ENCODE measurements at places on chromosomes 7 and 10.

DNA sequence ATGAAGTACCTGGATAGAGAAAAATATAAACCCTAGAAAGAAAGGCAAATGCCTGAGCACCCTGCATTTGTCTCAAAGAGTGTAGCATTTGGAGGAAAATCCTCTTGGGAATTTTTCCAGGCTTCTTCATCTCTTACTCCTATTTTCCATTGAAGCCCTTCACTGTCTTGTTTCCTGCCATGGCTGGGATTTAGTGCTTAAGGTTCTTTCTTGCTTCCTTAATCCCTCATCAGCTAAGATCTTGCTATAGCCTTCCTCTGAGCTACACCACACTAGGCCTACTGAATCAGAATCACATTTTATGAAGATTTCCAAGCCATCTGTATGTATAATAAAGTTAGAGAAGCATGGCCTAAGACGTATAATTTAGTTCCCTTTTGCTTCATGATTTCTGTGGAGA lies 97.5 kb upstream of the PHYHIPL start:
- ATAC-seq: no peak

GRCh38 chr10:76336213-76336963 lies 905.0 kb downstream of the LRMDA start:
- no peak for ATAC-seq

GRCh38 chr10:29828440-29828894 lies 193.7 kb upstream of the SVIL start:
- ATAC-seq: no peak

DNA sequence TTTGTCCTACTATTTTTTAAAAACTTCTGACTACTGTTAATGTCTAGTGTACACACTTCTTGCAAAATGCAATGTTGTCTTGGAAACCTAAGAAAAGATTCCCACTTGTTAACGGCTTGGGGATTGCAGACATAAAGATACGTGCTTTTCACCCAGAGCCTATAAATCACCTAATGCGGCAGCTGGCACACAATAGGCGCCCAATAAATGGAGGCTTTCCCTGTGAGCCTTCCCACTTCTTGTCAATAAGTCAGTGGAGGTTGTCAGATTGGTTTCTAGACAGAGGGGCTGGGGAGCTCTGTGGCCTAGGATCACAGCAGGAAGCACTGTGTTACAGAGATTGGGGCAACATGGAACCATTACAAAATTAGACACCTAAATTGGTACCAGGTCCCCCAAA lies 74.7 kb downstream of the VSTM4 start:
- no peak for ATAC-seq

GRCh38 chr10:112215342-112215774 lies 31.8 kb upstream of the GPAM start:
- ATAC-seq: peak; percentile 25

All from stimulated activated memory B cell treated with anti-CD40 and anti-IgM and Interleukin-4, amounts not matched to agents 10 μg/mL and 1 μg/mL and 100 μg/mL, for 72 hours (primary cell).